ENCODE measurements at places on chromosomes 7 and 10.

DNA sequence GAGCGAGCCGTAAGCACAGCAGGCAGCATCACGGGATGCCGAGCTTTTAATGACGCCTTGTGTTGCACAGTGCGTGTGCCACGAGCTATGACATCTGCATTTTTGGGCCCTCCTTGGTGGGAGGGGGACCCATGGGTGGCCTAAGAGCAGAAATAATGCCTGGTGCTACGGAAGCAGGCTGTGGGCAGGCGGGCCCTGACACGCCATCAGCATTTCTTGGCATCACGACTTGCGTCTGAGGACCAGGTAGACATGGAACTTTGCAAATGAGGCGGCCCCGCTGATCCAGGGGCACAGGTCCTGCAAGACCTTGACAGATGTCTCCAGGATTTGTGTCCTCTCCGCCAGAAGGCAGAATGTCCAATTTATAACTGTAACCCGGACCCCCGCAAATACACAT is 117.8 kb upstream of the RNF32 start:
- DNase-seq, result no peak

- DNase-seq, result no peak
These were observed 780.9 kb upstream of the POM121L12 start for GRCh38 chr7:52254396-52255010.

- DNase-seq, result no peak
These were observed 38.8 kb downstream of the RAMP3 start for GRCh38 chr7:45196374-45196773.

DNA sequence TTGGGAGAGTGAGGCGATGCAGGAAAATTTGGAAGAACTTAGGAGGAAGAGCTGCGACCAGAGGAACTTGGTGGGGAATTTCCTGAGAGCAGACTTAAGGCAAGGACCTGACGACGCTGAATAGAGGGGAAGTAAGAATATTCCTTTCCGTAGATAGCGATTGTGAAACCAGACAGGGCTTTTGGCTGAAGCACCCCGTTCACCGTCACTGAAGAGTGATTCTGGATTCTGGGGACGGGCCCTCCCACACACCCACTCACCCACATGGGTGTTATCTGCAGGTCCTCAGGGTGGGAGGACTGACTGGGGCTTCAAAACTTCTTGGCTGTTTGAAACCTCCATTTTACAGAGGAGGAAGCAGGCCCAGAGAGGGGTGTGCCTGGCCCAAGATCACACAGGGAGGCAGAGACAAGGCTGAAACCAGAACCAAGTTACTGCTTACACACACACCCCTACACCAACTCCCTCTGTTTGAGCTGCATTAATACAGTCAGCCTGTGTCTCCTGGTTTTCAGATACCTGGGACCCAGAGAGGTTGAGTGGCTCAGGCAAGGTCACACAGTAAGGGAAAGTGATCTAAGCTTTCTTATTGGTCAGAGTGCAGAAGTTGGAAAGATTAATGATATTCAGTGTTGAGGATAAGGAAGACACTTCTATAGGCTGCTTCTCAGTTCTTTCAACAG is 37.2 kb upstream of the CDH23 start:
- no peak for DNase-seq

DNA sequence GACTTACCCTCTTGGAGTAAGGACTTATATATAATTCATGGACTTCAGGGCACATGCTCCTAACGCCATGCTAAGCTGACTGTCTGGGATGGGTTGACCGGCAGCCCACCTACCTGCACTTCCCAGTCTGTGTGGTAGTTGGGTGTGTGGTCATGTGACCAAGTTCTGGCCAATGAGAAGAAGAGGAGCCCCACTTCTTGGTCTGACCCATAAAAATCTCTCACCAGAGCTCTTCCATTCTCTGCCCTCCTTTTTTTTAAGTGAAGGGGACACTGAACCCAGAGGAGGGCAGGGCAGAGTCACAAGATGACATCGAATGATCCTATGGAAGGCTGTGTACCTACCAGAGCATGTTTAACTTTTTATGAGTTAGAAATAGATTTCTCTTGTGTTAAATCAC is 370.1 kb downstream of the FRMD4A start:
- DNase-seq, result no peak

DNA sequence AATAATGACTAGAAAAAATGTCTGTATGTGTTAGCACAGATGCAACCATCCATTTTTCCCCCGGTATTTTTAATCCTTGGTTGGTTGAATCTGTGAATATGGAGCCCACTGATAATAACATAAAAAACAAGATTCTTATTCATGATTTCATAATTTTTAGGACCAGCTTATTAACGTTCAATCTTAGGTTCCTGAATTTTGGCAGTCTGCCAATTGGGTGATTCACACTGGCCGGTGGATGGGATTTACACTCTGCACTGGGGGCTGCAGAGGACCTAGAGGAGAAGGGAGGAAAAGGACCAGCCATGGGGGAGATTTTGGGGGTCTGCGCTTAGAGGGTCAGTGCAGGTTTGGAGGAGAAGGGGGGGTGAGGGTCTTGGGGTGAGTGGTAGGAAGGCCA is 327.9 kb downstream of the ACTR3B start:
- no peak for DNase-seq

GRCh38 chr7:127870231-127870907 is 160.9 kb downstream of the LRRC4 start:
- no peak for DNase-seq

DNA sequence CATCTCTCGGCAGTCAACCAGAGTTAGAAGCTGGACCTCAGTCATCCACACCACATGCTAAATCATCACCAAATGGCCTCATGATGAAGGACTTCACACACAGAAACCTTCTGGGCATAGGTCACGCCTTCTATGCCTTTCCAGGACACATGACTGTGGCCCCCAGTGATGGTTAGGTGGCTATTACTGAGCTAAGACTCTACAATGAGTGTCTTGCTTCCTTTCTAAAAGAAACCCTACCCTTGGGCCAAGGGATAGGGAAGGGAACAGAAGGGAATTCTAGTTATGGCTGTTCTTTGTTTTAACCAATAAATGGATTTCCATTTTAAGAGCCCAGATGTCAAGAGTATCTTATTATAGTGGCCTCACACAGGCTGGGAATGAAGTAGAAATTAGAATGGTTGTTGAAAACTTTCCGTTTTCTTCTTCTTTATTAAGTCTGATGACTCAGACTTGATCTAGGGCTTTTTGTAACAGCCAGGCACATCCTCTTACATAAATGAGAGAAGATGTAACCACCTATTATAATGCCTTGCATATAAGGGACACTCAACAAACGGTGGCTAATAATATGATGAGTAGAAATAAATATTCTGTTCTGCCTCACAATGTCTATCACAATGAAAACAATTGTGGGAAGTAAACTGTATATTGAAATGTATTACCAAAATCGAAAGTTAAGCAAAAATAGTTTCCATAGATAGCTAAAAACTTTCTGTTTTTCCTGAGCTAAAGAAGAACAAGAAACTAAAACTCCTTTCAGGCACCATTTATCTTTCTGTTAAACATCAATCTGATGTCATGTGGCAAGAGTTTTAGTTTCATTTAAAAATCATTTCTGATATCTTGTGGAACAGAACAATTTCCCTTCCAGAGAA is 62.5 kb upstream of the TOMM7 start:
- no peak for DNase-seq

DNA sequence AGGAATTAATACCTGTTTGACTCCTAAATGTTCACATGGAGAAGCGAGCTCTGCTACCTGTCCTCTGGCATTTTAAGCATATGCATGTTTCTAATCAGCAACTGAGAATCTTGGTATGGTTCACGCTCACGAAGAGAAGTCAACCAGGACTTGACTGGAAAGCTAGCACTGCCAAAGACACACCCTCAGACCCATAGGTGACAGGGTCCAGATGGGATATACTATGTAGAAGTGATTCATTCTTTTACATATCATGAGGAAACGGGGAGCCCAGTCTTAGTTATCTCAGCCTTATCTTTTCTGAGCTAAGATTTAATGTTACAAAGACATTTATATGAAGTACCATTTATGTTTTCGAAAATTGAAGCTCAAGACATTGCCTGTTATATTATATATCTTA is 313.0 kb downstream of the DOCK4 start:
- DNase-seq, result no peak

DNA sequence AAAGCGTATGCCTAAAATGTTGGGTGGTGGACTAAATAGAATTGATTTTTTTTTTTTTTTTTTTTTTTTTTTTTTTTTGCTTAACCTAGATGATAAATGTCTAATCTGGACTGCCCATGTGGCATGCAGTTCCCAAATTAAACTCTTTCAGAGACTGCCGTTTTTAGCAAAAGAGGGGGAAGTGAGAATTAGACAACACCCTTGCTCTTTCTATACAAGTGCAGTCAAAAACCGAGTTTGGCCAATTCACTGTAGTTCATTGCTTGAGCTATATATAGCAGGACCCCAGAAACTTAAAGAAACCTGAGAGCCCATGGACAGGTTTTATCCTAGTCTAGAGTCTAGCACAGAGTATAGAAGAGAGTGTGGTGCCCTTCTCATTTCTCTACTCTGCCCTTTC is 141.9 kb downstream of the GRM3 start:
- DNase-seq, result no peak

GRCh38 chr7:13551503-13551902 is 438.0 kb downstream of the ETV1 start:
- DNase-seq, result peak; percentile 92

DNA sequence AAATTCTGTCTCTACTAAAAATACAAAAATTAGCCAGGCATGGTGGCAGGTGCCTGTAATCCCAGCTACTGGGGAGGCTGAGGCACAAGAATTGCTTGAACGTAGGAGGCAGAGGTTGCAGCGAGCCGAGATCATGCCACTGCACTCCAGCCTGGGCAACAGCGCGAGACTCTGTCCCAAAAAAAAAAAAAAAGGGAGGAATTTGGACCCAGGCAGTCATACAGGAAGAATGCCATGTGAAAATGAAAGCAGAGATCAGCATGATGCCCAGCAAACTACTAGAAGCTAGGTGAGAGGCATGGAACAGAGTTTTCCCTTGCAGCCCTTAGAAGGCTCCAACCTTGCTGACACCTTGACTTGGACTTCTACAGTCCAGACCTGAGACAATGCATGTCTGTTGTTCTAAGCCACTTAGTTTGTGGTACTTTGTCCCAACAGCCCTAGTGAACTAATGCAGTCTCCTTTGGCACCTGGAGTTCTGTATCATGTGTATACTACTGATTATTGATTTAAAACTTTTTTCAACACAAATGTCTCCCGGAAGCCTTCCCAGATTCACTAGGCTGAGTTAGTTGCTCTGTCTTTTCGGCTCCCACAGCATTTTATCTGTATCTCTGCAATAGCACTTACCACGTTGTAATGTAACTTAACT is 10.2 kb upstream of the BAG3 start:
- no peak for DNase-seq

GRCh38 chr10:128016423-128017060 is 109.6 kb downstream of the PTPRE start:
- DNase-seq, result no peak

- DNase-seq, result no peak
These were observed 13.5 kb downstream of the ZC3HC1 start for GRCh38 chr7:130037703-130038102.
